ENCODE measurements at places on chromosomes 6 and 20.
A peak's percentile ranks its signal among the peaks of the same experiment; 100 is the strongest.

DNA sequence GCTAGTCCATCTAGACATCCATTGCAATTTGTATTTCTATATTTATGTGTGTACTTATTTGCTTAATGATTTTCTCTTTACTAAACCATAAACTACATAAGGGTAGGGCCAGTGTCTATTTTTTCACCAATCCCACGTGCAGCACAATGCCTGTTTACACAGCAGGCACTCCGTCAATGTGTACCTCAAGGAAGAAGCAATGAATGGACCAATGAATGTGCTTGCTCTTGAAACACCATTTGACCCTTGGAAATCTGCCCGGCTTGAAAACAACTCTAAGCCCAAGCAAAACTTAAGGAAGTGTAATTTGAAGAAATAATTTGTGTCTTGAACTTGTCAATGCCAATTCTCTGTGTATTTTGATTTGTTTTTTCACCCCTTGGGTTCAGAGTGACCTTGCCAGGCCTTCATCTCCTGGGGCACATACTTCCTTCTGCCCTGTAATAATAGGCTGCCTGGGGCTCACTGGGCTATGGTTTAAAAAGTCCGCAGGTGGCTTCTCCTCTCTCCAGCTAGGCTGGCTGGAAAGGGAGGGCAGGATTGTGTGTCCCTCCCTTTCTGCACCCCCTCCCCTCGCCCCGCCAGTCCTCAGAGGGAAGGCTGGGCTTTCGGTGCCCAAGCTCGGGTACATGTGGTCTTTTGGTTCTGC lies 140.8 kb upstream of the ARMC2 start:
- DNase-seq: no peak

DNA sequence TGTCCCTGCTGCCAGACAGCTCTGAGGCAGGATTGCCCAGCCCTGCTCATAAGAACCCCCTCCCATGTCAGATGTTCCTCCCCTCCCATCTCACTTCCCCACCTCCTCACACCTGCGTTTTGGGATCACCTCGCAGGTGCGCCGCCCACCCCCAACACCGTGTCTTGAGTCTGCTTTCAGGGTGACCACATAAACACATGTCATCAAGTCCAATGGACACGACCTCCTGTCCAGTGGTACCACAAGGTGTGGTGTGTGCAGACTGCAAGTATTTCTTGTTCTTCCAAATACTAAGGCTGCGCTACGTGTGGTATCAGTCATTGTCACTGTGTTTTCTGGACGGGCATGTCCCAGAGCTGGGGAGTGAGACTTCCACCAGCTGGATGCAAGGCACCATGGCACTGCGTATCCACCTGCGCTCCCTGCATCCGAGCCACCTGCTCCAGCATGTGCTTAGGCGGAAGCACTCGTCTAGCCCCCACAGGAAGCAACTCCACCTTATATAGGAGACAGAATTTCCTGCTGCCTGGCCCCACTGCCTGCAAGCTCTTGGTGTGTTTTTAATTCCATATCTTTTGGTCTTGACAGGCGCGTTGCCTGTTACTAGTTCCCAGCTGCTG lies 119.7 kb upstream of the NXT1 start:
- no peak for DNase-seq

DNA sequence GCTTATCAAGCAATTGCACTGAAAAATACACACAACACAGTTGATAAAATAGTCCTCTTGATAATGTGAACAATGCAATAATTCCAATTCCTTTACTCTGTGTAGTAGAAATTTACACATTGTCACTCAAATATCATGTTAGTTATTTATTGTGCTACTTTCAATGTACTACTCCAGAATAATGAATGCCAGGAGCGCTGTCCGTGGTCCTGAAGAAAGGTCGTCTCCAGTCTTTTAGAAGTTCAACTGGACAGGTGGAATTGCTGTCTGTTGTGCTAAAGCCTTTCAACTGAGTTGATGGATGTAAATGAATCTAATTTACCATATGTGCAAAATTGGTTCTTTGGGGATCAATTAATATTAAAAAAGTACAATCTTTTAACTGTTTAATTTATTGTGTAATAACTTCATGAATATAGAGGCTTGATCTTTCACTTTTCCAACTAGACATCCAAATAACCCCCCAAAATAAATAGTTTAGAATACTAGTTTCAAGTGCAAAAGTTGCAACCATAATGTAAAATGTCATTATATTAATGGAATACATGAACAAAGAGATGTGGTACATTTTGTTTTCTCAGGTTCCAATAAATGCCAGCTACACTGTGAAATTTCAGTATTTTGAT lies 3.2 kb downstream of the GRIK2 start:
- peak; percentile 50 for DNase-seq

DNA sequence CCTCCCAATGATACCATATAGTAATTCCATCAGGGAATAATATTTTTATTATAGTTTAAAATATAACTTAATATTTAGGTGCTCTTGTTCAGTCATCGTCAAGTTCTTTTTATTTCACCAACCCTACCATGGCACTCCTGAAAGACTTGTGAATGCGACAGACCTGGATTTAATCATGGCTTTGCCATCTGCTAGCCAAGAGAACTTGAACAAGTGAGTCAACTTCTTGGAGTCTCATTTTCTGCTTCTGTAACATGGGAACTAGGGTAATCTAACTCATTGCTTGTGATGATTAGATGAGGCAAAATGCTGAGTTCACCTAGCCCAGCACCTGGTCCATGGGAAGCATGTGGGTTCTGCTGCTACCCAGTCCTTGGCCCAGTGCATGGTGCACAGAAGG lies 62.9 kb downstream of the ESR1 start:
- no peak for DNase-seq

GRCh38 chr20:62695448-62696414 lies 12.9 kb upstream of the NTSR1 start:
- DNase-seq: peak; percentile 71

DNA sequence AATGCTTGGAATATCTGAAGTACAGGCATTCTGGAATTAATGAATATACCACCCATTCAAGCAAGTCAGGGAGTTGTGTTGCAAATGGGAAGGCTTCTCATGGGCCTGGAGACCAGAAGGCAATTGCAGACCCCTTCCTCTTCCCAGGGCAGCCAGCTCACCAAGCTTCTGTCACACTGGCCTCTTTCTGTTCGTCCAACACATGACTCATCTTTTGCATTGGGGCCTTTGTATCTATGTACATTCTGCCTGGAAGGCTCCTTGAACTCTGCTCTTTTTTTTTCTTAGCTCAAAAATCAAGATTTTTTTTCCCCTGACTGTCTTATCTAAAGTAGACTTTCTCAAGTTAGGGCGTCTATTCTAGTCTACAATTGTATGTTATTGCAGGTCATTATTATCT lies 132.9 kb upstream of the MYLIP start:
- peak; percentile 38 for DNase-seq

DNA sequence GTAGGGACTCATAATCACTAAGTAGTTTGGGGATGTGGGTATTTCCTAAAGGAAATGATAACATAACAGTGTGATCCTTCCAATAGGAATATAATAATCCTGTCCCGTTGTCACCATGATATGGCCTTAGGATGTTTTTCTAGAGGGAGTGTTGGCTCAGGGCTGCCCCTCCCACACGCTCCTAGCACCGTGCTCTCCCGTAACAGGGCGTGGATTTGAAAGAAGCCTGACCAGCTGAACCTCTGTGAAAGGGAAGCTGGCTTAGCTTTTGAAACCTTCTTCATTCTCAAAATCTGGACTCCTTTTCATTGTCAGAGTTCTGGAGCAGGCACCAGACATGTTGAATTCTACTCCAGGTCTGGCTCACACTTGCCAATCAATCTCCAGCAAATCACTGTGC lies 103.4 kb upstream of the SASH1 start:
- DNase-seq: no peak

DNA sequence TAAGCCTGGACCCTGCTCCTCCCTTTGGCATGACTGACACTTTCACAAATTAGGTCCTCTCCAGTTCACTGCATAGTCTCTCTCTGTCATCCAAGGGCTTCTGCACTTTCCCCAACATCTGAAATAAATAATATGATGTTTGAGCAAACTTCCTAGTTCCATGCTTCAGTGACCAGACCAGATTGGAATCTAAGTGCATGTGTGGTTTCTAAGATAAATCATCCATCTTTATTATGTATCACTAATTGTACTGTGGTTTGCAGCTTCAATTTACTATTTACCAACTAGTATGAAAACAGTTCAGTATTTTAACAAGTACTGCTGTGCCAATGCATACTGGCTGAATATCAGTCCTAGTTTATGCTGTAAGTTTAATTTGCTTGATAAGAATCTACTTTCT lies 18.7 kb downstream of the SESN1 start:
- DNase-seq: no peak

DNA sequence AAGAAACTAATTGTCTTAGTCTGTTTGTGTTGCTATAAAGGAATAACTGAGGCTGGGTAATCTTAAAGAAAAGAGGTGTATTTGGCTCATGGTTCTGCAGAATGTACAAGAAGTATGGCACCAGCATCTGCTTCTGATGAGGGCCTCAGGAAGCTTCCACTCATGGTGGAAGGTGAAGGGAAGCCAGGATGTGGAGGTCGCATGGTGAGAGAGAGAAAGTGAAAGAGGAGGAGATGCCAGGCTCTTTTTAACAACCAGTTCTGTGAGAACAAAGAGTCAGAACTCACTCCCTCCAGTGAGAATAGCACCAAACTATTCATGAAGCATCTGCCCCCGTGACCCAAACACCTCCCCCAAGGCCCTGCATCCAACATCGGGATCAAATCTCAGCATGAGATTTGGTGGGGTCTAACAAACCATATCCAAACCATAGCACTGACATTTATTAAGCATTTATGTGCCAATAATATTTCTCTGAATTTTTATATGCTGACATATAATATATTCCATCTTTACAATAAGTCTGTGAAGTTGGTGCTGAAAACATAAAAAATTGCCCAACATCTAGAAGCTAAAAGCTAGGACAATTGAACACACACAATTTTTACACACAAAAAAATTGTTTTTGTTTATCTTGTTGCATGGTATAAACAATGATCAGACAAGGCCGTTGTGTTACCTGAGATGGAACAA lies 29.2 kb upstream of the BTN3A2 start:
- DNase-seq: no peak

- DNase-seq: no peak
Measured at GRCh38 chr6:43974643-43975230, 152.5 kb downstream of the MRPL14 start.

DNA sequence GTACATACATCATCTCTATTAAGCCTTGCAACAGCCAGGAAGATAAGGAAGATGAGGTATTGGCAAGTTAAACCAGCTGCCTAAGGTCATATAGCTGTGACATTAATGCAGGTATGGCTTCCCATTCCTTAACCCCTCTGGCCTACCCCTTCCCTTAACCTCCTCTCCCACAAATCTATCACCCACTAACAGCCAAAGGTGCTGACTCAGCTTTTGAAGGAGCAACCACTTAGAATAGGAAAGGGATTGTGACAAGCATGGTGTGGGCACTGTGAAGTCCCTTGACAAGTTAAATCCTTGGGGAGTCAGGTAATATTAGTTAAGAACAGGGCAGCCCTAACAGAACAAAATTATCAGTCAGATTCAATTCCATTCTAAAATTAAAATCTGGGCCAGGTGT lies 5.4 kb upstream of the SH3BGRL2 start:
- DNase-seq: no peak

GRCh38 chr6:44831002-44831610 lies 443.6 kb downstream of the CDC5L start:
- DNase-seq: no peak

GRCh38 chr20:53371216-53371615 lies 222.4 kb downstream of the ZNF217 start:
- no peak for DNase-seq

- DNase-seq: no peak
Measured at GRCh38 chr6:51099201-51099600, 280.5 kb downstream of the TFAP2B start.

DNA sequence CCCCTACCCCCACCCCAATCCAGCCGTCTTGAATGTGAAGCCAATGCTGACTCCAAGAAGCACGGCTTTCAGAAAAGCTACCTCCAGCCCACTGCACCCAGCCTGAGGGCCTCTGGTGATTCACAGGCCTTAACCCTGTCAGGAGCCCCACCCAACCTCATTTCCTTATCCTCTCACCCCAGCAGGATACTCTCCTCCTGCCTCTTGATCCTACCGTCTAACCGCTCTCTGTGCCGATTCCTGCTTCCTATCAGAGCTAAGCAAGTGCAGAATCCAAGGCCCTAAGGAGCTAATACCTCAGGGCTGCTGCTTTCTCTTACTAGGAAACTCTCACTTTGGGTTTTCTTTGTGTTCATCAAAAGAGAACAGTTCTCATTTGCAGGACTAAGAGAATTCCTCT lies 47.2 kb downstream of the TRERF1 start:
- peak; percentile 62 for DNase-seq

- no peak for DNase-seq
Measured at GRCh38 chr6:131954059-131954774, 3.0 kb upstream of the CCN2 start.

- DNase-seq: no peak
Measured at GRCh38 chr20:14817101-14817500, 479.7 kb upstream of the FLRT3 start.

DNA sequence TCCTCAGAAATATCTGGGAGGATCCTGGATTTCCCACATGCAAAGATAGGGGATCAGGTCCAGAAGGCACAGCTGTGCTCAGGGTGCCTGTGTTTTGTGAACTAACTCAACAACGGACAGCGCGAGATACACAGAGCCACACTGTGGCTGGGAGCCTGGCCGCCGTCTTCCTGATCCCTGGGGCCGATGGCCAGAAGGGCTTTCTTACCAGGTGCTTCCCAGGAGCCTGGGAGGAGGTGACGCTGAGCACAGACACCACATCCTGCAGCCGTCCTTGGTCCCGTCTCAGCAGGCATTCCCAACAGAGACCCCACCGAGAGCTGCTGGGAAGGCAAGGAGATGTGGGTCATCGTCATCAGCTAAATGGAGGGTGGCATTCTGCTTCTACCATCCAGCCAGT lies 144.6 kb upstream of the AFDN start:
- no peak for DNase-seq

DNA sequence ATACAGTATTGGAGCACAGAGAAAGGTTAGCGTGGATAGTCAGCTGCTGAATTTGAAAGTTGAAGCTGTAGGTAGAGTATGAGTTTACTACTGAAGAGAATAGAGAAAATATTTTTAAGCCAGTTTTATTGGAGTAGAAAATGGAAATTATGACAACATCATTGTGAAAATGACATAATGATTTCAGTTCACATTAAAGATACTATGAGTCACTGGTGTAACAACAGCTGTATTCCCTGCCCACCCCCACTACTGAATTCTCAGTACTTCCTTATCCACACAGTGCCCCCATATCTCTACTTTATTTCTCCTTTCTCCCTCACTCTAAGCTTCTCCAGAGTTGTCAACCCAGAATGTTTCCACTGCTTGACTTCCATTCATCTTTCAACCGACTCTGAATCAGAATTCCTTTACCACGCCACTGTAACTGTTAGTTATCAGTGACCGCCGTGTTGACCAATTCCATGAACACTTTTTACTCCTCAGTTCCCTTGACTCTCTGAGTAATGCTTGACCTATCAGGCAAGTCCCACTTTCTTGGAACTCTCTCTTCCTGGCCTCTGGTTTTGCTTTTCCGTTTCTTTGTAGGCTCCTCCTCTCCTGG lies 139.6 kb downstream of the AIG1 start:
- DNase-seq: peak; percentile 40

GRCh38 chr6:32845384-32845884 lies 1.6 kb upstream of the PSMB8 start:
- DNase-seq: peak; percentile 26

Measured in suppressor macrophage treated with lipopolysaccharide for 4 hours (primary cell).